Neural progenitor cell (in vitro differentiated cells): ENCODE measurements at places on chromosomes 13 and 19.

GRCh38 chr13:113942591-113943103 is 31.2 kb downstream of the C13orf46 start:
- DNase-seq = no peak

DNA sequence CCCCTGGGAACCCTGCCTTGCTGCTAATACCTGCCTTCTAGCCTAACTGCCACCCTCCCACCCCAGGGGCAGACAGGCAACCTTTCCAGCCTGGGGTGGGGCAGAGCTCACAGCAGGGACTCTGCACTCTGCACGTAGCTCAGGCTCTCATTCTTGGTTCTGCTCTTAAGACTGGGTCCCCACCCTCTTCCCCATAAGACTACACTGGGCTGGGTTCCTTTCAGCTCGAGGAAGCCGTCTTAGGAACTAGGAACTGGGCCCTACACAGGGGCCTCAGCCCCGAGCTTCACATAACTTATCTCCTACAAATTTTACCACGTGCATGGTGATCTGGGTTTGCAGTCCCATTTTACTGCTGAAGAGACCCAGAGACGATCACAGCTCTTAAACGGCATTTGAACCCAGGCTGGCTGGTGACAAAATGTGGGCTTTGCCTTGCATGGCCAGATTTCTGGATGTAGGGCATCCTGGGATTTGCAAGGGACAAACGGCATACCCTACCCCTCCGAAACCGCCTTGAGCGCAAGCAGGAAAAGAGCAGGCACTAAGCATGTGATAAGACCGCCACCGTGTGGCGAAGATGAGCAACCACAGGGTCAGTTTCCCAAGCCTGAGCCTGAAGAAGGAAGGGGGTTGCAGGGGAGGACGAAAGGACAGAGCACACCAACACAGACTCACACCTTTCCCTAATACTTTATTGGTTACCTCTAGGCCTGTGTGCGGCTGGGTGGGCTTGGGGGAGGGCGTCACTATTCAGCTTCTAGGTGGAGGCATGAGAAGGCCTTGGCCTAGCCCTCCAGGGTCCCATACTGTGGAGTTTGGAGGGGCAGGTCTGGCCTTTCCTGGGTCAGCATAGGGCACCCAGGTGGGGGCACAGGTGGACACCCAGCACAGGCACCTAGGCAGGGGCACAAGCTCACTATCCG is 5.1 kb downstream of the JUNB start:
- peak; percentile 93 for DNase-seq

- DNase-seq = peak; percentile 100
These were observed at the start of gene MCOLN1 for GRCh38 chr19:7522072-7522922. MCOLN1 (plus strand) TSS chr19:7522624; CDS start chr19:7522751, 127 bp downstream.

GRCh38 chr13:92012787-92013186 is 614.4 kb downstream of the GPC5 start:
- no peak for DNase-seq
